ENCODE measurements at places on chromosomes 2 and 18.

DNA sequence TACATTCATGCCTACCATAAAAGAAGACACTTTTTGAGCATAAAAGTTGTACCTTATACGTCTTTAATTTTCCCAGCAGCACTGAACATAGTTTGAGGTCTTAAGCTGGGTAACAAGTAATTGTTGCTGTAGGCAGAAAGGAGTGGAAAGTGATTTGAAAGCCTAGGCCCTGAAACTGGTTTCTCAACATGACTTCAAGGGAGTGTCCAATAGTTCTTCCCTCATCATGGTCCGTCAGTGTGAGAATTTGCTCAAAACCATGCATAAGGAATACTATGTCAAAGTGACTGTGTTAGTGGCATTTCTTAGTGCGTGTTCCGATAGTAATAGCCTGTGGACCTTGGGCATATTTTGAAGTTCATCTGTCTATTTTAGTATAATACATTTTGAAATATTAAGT, 463.1 kb downstream of the PTPRM start:
- no peak for DNase-seq

GRCh38 chr2:234670806-234671205, 173.9 kb upstream of the ARL4C start:
- DNase-seq: no peak

- DNase-seq: no peak
Observed at GRCh38 chr2:71830497-71831192, 317.0 kb downstream of the CYP26B1 start.

DNA sequence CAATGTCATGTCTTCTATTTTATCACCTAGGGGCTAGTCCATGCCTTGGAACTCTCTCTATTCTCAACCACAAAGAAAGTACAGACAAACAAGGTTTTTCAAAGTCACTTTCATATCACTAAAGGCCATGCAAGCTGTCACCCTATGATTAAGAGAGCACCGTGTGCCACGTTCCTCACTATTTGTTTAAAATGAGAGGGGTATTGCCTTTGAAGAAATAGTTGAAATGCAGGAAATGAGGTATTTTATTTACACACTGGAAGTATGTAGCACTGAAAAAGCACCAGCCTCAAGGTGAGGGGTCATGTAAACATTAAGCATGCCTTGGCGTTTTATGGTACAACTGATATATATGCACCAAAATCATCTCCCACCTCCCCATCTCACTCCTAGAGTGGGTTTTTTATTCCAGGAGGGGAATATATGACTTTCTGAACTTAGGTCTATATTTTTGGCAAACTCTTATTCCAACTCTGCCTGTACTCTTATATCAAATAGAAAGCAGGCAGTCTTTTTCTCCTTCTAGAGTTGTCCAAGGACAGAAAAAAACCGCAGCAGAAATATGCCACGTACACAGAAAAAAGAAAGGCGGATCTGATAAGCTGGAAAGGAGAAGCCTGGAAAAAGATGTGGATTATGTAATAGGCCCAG, 53.5 kb downstream of the VSNL1 start:
- no peak for DNase-seq

DNA sequence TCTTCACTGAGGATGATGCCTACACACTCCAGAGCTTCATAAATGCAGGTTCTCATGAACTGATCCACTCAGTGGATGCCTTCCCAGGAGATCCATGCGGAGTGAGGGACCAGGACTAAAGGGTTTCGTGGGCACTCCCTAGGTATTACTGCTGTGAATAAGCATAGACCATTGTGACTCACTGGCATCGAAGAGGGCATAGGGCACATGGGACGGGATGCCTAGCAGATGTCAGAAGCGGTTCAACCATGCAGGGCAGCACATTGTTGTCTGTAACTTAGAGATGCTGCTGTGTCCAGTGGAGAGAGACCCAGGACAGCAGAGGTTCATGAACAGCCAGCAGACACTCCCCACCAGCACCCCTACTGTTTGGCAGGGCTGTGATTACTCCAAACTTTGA, 17.2 kb downstream of the GKN2 start:
- no peak for DNase-seq

DNA sequence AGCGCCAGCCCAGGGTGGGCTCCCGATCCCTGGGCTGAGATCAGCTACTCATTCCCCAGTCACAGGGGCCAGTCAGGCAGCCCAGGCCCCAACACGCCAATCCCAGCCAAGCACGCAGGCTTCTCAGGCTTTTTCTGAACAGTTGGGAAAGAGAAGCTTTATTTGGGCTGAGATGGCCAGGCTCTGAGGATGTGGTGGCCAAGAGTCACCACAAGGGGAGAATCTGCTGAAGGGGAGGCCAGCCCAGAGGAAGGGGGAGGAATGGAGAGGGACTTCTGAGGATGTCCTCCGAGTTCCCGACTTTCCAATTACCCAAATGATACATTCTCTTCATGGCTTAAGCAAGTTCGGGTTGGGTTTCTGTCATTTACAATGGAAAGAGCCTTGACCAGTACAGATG, 2.8 kb upstream of the DIPK1C start:
- DNase-seq: no peak

- DNase-seq: no peak
Observed at GRCh38 chr2:219575566-219576504, 3.7 kb downstream of the INHA start.

DNA sequence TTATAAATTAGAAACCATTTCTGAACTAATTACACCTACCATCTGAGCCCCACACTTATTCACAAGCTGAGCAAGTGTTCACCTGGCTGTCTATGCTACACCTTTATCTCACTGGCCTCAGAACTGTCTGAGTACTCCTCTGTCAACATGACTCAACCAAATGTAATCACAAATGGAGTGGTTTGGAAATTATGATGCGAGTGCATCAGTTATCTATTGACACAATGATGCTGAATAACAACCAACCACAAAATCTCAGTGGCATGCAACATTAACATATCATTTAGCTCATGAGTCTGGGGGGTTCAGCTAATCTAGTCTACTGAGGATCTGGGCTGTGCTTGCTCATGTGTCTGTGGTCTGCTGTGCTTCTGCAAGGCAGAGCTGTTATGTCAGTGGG, 184.2 kb upstream of the NXPH2 start:
- DNase-seq: no peak

- DNase-seq: peak; percentile 71
Observed at GRCh38 chr2:88190808-88191721, 20.9 kb downstream of the THNSL2 start.

- DNase-seq: no peak
Observed at GRCh38 chr2:12031866-12032265, 285.4 kb downstream of the LPIN1 start.

GRCh38 chr18:79321625-79322405, 73.9 kb upstream of the NFATC1 start:
- DNase-seq: no peak

- DNase-seq: no peak
Observed at GRCh38 chr2:235011929-235012631, 60.3 kb downstream of the SH3BP4 start.

DNA sequence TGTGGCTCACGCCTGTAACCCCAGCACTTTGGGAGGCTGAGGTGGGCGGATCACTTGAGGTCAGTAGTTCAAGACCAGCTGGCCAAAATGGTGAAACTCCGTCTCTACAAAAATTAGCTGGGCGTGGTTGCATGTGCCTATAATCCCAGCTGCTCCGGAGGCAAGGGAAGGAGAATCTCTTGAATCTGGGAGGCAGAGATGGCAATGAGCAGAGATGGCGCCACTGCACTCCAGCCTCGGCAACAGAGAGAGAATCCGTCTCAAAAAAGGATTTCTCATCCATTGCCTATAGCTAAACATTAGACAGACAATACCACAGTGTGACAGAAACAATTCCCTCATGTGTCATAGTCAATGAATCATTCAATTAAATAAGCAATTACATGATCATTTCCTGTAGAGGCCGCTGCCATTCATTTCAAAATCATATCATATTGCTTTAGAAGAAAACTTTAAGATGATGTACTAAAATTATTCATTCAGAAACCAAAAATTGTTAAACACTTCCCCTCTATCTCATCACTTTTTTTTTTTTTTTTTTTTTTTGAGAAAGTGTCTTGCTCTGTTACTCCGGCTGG, 69.5 kb upstream of the TGIF1 start:
- no peak for DNase-seq

DNA sequence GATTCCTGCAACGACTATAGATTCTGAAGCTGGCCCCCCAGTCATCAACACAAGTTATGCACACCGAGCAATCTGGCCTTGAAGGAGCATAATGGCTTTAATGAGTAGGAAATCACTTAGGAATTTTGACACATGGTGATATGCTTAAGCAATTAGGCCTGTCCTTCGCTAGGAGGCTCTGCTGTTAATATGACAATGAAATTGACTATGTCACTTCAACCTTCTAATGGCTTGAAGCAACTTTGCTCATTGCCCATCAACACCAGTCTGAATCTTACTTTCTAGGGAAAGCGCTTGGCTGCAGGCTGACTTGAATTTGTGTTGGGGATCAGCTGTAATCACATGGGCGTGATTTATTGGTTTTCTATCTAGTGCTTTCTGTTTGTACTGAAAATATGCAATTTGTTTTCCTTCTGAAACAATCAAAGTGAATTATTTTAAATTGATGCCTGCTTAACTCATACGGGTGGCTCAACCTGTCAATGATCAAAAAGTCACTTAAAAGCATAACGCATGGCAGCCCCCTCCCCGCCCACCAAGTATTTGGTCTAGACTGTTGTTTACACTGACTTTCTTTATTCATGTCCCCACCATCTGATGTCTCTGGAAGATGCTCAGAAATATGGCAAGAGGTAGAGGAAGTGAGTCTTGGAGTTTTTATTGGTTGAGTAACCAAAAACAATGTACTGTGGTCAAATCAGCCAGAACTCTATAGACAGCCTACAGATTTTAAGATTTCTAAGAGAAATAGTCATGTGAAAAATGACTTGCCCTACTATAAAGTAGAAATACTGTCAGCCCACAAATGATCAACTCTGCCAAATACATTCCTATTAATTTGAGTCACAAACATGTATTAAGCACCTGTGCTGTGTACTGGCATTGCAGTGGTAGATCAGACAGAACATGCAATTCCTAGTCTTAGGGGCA, 344.9 kb downstream of the RBM43 start:
- DNase-seq: no peak

All from KBM-7 (cell line).